ENCODE measurements at places on chromosomes 16 and 17.

DNA sequence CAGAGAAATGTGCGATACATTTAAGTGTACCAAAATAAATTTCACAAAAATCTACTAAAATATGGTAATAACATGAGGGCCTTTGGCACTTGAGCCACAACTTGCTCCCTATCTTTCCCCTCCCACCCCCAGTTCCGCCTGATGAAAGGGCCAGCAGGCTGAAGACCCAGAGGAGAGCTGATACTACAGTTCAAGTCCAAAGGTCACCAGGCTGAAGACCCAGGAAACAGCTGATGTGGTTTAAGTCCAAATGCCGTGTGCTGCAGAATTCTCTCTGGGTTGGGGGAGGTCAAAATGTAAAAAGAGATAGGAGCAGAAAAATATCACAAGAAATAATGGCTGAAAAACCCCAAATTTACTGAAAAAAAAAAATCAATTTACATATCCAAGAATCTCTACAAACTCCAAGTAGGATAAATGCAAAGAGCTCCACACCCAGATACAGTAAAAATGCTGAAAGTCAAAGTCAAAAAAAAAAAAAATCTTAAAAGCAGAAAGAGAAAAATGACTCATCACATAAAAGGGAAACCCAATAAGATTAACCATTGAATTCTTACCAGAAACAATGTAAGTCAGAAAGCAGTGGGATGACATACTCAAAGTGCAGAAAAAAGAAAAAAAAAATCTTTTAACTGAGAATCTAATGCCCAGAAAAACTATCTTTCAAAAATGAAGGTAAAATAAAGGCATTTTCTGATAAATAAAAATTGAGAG lies 452.1 kb upstream of the ASIC2 start:
- no peak for DNase-seq

DNA sequence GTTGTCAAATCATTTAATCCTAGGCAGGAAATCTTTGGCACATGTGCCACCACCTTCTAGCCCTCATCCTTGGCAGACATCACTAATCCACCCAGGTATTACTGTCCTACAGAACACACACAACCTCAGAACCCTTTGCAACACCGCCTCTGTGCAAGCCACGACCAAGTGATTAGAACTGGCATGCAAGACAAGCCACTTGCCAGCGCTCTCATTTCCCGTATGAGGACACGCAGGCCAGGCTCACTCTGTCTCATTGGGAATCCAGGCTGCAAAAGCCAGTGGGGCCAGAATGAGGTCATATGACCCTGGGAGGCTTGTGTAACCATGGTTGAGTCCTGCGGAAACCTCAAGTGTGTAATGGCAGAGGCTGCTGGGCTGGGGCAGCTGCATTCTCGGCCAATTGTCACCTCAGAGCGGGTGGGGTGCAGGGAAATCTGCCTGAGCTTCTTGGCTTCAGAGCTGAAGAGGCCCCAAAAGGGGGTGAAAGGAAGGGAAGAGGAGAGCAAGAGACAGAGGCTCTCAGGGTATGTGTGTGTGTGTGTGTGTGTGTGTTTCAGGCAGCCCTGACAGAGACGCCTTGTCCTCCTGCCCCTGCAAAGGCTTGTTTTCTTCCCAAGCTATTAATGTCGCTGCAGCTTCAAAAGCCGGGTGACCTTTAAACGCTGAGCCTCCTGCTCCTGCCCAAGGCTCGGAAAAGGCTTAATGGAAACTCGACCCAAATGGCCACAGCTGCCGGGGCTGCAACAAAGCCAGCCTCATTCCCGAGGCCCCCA lies 43.2 kb upstream of the MRPS23 start:
- DNase-seq: peak; percentile 96

- no peak for DNase-seq
These were observed 12.4 kb downstream of the PITPNM3 start for GRCh38 chr17:6544011-6544370.

- no peak for DNase-seq
These were observed 40.3 kb downstream of the HOXB1 start for GRCh38 chr17:48490451-48490892.

- peak; percentile 16 for DNase-seq
These were observed 21.2 kb downstream of the SLC39A11 start for GRCh38 chr17:73071066-73071999.

DNA sequence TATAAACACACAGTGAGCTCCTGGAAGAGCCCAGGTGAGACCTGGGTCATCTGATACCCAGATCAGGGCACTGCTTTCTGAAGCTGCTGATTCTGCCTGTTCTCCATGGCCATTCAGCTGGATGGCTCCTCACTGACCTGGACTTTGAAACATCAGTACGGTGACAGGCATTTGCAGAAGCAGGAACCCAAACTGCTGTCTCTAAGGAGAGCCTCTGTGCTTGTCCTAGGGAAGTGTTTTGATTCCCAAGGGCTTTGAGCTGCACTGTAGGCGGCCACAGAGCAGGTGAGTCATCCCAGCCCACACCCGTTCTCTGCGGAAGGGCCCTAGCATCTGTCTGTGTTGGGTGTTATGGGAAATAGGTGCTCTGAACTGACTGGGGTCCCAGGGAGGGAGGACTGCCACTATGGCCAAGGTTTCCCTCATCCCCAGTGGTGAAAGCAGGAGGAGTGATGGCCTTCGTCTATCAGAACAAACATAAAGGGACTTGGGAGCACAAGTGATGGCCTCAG lies 60.7 kb upstream of the ADCY9 start:
- peak; percentile 19 for DNase-seq

DNA sequence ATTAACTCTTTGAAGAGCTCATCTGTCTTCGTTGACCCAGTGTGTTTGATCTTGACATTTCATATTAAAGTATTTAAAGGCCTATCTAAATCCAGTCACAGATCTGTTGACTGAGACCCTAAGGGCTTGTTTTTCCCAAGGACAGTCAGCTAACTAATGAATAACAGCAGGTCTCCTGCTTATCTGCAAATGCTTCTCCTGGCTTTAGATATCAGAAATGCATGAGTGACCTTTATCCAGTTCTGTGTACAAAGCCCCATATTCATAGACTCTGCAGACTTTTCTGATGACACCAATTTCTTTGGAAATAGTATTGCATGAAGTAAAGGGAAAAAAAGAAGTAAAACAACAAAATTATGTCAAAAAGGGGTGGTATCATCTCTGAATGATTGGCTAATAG lies 70.3 kb downstream of the YPEL2 start:
- DNase-seq: no peak

- DNase-seq: no peak
These were observed 71.9 kb downstream of the ABR start for GRCh38 chr17:1107777-1108477.

DNA sequence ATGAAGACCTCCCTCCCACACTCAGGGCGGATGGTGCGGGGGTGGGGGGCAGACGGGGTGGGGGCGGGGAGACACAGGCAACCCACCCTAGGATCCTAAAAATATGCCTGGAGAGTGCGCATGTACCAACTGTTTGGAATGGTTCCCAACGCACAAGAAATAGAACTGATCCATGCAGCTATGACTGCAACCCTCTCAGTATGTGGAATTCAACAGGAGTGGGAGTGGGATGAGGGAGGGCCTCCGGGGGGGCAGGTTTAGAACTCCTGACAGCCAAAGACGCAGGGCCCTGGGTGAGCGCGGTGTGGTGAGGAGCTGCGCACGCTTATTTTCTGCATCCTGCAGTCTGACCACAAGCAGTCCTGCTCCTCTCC lies 1.1 kb upstream of the P2RX5 start:
- DNase-seq: no peak

DNA sequence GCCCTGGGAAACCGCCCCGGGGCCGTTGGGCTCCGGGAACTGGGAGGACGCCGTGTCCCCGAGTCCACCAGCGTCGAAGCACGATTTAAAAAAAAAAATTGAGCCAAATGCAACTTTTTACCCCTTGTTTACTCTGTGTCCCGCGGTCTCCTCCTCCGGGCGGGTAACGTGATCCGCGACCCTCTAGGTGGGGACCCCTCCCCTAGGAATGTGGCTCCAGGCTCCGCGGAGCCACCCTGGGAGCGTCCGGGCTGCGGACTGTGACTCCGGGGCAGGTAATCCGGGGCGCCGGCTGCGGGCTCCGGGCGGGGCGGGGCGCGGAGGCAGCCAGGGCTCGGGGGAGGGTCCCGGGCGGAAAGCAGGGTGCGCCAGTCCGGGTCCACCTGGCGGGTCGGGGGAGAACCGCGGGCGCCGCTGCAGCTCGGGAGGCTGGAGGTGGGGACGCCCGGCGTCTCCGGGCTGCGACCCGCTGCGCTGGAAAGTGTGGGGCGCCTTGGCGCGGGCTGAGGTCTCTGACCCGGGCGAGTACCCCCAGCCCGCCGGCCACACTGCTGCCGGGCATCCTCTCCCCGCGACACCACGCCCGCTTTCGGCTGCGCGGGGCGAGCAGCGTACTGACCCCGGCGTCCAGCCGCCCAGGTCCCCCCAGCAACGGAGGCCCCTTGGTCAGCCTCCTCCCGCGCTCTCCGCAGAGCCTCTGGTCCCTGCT lies 852 bp upstream of the HELZ start:
- peak; percentile 59 for DNase-seq

DNA sequence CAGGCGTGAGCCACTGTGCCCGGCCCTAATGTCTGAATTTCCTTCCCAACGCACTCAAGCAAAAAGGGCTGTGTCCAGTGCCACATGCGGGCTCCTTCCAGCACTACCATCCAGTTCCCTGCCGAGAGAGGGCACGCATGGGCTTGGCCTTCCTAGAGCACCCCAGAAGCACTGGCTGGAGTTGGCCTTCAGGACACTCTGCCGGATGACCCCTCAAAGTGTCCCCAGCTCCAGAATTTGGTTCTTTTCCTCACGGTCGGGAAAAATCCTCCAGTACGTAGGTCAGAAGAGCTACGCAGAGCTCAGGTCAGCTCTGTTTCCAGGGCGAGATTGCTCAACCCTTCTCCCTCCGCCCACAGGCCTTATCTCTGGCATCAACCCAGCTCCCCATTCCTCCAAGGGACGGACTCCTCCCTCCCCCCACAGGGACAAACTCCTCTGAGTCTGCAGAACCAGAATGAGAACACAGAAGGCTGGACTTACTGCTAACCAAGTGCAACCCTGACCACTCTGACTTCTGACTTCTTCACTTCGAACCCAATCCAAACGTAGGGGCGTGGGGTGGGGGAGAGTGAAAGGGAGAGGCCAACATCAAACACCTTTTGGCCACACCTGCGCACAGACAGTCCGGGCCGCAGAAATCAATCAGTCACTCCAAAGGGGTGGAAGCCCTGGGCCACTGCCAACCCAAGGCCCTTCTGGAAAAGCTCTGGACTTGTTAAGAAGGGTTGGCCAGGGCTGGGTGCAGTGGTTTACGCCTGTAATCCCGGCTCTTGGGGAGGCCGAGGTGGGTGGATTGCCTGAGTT lies 3.6 kb downstream of the CDC42EP4 start:
- no peak for DNase-seq

- DNase-seq: peak; percentile 71
These were observed 14.2 kb downstream of the B4GALNT2 start for GRCh38 chr17:49146620-49147306.

DNA sequence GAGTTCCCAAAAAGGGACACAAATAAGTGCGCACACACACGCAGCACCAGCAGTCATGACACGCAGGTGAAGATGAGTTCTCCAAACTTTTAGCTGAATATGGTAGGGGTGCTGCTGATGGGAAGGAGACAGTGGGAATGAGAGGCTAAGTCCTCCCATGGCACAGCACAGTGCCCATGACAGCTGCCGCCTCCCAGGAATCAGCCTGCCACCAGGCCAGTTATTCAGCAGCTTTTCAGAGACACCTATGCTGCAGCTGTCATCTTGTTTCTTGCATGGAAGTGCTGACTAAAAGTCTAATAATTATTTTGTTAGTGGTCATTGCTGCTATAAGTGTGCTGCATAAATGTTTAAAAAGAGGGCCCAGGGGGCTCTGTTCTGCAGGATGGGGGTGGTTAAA lies 12.2 kb downstream of the WFIKKN2 start:
- DNase-seq: no peak

- DNase-seq: no peak
These were observed 389.5 kb downstream of the SLC39A11 start for GRCh38 chr17:72702998-72703397.

GRCh38 chr16:88672776-88673175 lies 9.9 kb upstream of the MVD start:
- DNase-seq: no peak

DNA sequence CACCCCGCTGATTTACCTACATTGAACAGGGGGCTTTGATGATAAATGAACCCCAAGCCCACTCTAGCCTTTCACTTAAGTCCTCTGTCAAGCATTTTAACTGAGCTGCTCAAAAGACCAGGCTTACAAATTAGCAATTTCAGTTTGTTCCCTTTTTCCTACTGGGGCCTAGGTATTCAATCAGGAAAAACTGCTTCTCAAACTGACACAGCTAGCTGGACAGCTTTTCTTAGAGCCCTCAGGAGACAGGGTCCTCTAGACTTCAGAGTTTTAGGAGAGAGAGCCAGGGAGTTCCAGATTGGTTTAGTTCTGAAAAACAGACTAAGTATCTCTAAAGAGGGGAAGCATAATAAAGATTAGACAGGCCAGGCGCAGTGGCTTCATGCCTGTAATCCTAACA lies 6.2 kb upstream of the HEXIM2 start:
- no peak for DNase-seq

DNA sequence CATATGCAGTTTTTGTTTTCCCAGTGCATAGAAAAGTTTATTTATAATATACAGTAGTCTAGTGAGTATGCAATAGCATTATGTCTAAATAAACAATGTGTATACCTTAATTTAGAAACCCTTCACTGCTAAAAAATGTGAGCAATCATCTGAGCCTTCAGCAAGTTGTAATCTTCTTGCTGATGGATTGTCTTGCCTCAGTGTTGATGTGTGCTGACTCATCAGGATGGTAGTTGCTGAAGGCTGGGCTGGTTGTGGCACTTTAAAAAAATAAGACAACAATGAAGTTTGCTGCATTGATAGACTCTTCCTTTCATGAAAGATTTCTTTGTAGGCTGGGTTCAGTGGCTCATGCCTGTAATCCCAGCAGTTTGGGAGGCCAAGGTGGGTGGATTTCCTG lies 13.9 kb upstream of the CAPNS2 start:
- no peak for DNase-seq

DNA sequence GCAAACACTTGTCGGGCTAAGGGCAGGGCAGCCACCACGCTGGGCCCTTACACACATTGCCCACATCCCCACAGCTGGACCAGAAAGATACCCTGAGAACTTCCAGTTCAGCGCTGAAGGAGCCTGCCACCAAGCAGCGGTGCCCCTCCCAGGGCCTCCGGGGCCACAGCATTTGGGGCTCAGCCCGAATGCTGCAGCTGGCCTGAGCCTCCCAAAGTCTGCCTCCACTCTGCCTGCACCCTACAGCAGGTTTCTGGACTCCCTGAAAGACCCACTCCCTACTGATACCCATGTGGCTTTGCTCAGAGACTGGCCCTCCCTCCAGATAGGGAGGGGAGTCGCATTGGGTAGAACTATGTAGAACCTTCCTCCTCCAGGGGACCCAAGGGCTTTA lies 1.5 kb downstream of the MCRIP1 start:
- DNase-seq: no peak

Data from SJCRH30 (cell line).